Daoy (cell line): ENCODE measurements at places on chromosomes 5 and 9.

DNA sequence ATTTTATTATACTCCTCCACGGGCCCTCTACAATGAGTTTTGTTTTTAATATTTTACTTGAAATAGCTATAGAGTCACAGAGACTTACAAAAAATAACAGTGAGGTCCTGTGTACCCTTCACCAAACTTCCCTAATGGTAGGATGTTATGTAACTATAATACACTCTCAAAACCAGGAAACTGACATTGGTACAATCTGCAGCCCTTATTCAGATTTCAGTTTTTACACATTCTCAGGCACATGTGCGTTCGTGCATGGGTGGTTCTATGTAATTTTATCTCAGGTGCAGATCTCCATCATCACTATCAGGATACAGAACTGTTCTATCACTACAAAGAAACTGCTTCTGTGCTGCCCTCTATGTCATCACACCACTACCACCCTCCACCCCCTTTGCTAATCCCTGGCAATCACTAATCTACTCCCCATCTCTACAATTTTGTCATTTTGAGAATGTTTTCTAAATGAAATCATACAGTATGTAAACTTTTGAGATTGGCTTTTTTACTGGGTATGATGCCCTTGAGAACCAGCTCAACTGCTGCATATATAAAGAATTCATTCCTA, 16.4 kb downstream of the RAB14 start:
- no peak for DNase-seq

DNA sequence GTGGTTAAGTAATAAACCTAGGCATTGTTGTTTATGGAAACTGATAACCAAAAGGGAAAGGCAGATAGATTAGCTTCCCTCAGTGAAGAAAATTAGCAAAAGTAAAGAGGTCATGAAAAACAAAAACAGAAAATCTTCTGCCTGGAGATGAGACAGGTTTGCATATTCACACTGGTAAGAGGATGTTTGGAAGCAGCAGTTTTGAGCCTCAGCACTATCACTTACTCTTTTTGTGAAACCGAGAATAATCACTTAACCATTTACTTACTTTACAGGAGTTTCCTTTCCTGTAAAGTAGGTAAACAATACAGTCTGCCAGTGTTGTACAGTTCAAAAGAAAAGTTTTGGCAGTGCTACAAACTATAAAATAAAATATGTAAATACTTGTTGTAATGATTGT, 35.5 kb upstream of the EMB start:
- DNase-seq: no peak

DNA sequence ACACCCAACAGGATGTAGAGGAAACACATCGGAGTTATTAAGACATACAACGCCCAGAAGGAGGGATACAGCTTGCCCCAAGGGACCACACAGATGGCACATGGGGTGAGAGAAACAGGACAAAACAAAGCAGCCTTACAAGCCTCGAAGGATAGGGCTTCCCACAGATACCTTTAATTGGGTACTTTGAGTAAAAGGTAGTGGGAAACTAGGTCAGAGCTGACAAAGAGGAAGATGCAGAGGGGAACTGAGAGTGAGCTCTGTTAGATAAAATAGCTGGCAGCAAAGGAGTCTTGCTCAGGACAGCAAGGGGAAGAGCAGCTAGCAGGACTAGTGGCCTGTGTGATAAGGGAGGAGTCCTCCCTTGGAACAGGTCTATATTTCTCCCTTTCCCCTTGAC, 48.2 kb downstream of the OTP start:
- DNase-seq: no peak

- no peak for DNase-seq
Measured at GRCh38 chr9:134089972-134090371, 22.1 kb upstream of the BRD3 start.

DNA sequence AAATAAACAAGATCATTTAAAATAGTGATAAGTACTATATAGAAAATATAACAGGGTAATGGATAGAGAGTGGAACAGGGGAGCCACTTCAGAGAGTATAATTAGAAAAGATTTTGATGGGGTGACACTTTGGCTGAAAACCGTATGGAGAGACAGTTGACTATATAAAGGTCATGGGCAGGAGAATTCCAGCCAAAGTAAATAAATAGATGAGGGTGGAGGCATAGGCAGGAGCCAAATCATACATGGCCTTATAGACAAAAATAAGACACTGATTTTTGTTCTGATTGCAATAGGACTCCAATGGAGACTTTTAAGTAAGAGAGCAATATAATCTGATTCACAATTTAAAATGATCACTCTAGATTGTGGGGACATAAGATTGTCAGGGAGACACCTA, 37.5 kb upstream of the NUDT12 start:
- DNase-seq: no peak
